ENCODE measurements at places on chromosomes 12 and 14. TPM values are rescaled to one million over a fixed set of nuclear protein-coding genes. Genes with fewer than 3 reads are reported as not detected.

DNA sequence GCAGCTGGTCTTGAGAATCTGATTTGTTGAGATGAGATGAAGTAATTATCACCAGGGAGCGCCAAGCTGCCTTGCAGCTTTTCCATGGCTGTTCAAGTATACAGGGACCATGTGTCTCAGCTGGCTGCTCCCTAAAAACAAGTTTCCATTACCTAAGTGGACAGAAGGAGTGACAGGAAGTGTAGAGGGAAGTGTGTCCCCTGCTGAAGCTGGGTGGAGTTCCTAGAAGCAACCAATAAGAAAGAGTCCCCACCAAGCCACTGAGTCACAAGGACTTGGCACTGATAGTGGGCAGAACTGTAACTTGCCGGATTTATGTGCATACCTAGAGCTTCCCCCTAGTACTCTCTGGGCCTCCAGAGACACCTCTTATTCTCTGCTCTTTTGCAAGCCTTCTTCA is 1.5 kb upstream of the GPX2 start:
- DNase-seq, result no peak

DNA sequence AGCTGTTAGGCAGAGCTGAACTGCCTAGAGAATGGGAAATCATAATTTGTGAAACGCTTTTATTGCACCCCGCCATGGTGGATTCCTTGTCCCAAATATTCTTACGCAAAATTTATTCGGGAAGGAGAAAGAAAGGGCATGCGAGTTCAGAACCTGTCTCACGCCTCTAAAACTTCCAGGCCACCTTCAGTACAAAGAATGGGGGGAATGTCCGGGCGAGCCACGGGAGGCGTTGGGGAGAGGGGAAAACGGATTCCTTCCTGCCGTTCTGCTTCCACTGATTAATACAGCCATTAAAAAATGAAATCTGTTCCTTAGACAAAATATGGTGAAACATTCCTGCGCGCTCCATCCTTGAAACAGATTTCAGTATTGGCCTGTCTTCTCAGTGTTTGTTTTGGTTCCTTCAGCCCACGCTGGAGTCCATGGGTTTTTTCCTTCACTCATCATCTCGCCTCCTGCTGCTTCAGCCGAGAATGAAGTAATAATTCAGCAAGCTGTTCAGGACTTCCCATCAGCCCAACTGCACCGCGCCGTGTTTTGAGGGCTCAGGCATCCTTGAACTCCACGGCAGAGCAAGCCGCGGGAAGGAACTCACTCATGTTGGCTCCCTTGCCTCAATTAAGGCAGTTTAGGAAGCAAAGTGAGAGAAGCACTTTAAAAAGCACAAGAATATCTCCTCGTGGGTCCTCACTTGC is 47.7 kb upstream of the CDKN3 start:
- DNase-seq, result peak; percentile 84

Gene ASCL1
- not detected for total RNA-seq

DNA sequence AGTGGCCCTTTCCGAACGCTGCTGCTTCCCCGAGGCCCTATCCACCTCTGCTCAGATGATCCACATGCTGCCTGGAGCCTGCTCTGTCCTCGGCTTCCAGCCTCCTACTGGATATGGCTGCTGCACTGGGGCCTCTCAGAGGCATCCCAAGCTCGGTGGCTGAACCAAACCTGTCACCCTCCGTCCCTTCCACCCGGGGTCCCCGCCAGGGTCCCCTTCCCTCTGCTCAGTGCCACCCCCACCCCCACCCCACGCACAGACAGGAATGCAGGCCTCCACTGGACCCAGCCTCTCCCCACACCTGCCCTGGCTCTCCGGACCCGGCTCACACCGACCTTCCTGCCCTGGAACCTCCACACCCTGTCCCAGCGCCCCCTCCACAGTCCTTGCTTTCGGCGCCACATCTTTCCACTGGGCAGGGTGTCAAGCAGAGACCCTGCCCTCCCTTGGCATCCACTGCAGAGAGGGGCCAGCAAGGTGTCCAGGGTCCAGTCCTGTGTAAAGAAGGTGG is 6.1 kb downstream of the CEP170B start:
- peak; percentile 58 for DNase-seq
